ENCODE measurements at places on chromosomes 12 and 14.

- DNase-seq = no peak
Measured at GRCh38 chr12:42213023-42213422, 25.0 kb downstream of the YAF2 start.

GRCh38 chr14:64508215-64508776, 3.7 kb downstream of the ZBTB1 start:
- DNase-seq = peak; percentile 81

DNA sequence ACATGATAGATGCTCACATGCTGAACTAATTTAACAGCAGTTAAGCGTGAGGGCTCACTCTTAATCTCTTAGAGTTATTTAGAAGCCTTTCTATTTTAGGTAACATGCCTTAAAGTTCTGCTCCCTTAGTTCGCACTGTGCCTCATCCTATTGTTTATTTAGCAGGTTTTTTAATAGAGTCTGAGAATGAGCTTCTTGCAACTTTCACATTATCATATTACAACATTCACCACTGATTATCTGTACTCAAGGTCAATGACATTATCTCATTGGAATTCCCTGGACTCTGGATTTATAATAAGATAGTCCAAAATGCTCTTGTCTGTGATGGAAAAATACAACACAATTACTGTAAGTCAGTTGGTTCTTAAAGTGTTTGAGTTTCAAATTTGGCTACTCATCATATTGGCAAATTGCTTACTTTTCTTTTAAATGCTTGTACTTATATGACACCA, 183.6 kb upstream of the SLC38A2 start:
- DNase-seq = no peak

GRCh38 chr14:33717866-33718265, 233.0 kb downstream of the EGLN3 start:
- DNase-seq = no peak

- DNase-seq = no peak
Measured at GRCh38 chr12:113889076-113889475, 77.0 kb downstream of the RBM19 start.

- no peak for DNase-seq
Measured at GRCh38 chr12:76074701-76075336, 9.7 kb downstream of the NAP1L1 start.

DNA sequence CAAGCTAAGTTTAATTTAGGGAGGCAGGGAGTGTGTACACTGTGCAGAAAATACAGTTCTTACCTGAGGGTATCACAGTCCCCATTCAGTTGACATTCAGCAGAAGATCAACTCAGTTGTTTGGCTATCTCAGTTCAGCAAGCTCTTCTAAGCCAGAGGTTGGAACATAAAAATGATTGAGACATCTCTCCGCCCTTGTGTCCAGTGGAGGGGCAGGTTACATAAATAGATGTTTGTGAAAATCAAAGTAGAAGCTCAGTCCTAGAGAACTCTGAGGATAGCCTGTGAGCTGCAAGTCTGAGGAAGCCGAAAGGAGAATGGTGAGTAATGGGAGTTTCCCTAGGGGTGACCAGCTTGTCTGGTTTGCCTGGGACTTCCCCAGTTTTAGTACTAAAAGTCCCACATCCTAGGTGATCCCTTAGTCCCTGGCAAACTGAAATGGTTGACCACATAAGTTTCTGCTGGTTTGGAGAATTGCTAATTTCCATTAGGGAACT, 251.4 kb upstream of the ATP2B1 start:
- peak; percentile 64 for DNase-seq
